Neural progenitor cell (in vitro differentiated cells): ENCODE measurements at places on chromosomes 1 and 21. TPM values are rescaled to one million over a fixed set of nuclear protein-coding genes. Genes with fewer than 3 reads are reported as not detected.

GRCh38 chr1:201882665-201883132 lies 6.0 kb upstream of the SHISA4 start:
- H3K4me3 ChIP-seq = no peak overlapping the region
- H3K27ac ChIP-seq = no peak overlapping the region
- H3K27me3 ChIP-seq = no peaks in the 10 kb centered on the region
- no peak for DNase-seq
- H3K36me3 ChIP-seq = no peaks in the 10 kb centered on the region

- DNase-seq = peak; percentile 56
- H3K4me3 ChIP-seq = peak overlapping the region; percentile 41
- no peaks in the 10 kb centered on the region for H3K4me1 ChIP-seq
- H3K27me3 ChIP-seq = no peaks in the 10 kb centered on the region
Observed at GRCh38 chr1:247448107-247448791, 9.7 kb downstream of the OR2B11 start.

The TNFRSF9 gene
- not detected in 2 replicates for total RNA-seq

The TPTE gene
- total RNA-seq = not detected in 2 replicates

- no peak for DNase-seq
- no peak overlapping the region for H3K4me3 ChIP-seq
- H3K27me3 ChIP-seq = no peaks in the 10 kb centered on the region
- no peaks in the 10 kb centered on the region for H3K4me1 ChIP-seq
- no peak overlapping the region for H3K27ac ChIP-seq
Observed at GRCh38 chr1:231729544-231729943, 103.0 kb downstream of the DISC1 start.

GRCh38 chr21:38321568-38321967 lies 64.8 kb downstream of the KCNJ15 start:
- H3K36me3 ChIP-seq = no peaks in the 10 kb centered on the region
- no peak overlapping the region for H3K27ac ChIP-seq
- no peak overlapping the region for H3K4me3 ChIP-seq
- H3K27me3 ChIP-seq = no peaks in the 10 kb centered on the region
- DNase-seq = no peak
- H3K4me1 ChIP-seq = peaks cover 6% of the 10 kb centered on the region

DNA sequence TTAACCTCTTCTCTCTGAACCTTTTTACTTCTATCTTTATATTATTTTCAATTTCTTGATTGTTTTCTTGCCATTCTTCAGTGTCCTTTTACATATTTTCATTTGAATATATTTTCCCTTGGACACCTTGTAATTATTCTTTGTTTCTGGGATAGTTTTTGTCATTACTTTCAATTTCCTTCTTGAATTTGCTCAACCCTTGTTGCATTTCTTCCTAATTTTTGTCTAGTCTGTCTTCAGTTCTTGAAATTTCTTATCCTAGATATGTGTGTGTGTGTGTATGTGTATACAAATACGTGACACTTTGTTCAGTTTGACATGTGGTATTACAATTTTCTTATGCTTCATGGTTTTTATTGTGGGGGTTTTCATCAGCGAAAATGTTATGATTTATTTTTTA lies 1.9 kb upstream of the GALNT2 start:
- H3K4me1 ChIP-seq = peaks cover 19% of the 10 kb centered on the region
- DNase-seq = no peak
- no peaks in the 10 kb centered on the region for H3K36me3 ChIP-seq
- H3K27me3 ChIP-seq = peaks cover 17% of the 10 kb centered on the region

The ARHGAP30 gene
- 0.06 TPM in 1 of 2 replicates, not detected in the other for total RNA-seq

DNA sequence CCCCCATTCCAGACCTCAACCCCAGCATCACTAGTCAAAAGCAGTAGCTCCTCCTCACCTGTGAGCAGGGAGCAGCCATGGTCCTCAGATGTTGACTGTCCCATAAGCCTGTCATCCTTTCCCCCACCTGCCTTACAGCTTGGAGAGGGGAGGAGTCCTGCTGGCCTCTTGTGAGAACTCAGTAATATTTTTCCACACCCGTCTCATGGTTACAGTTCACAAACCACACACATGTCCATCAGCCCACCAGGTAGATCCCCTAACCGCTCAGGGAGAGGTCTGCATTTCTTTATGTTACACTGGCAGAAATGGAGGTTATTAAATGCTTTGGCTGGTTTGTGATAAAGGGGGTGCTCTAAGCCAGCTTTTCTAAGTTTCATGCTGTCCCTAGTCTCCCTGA lies 26.3 kb upstream of the POU3F1 start:
- no peak overlapping the region for H3K27ac ChIP-seq
- no peaks in the 10 kb centered on the region for H3K36me3 ChIP-seq
- no peak overlapping the region for H3K4me3 ChIP-seq

The GNG4 gene
- 14.9 and 20.7 TPM in 2 replicates for total RNA-seq

- no peaks in the 10 kb centered on the region for H3K36me3 ChIP-seq
- H3K4me3 ChIP-seq = no peak overlapping the region
- H3K4me1 ChIP-seq = no peaks in the 10 kb centered on the region
- no peaks in the 10 kb centered on the region for H3K27me3 ChIP-seq
- no peak overlapping the region for H3K27ac ChIP-seq
Observed at GRCh38 chr1:206012086-206012859, 9.1 kb upstream of the RAB7B start.

- no peaks in the 10 kb centered on the region for H3K27me3 ChIP-seq
- no peaks in the 10 kb centered on the region for H3K36me3 ChIP-seq
- H3K4me3 ChIP-seq = no peak overlapping the region
- H3K4me1 ChIP-seq = peaks cover 5% of the 10 kb centered on the region
- DNase-seq = no peak
Observed at GRCh38 chr21:45737485-45738166, 94.1 kb downstream of the PCBP3 start.

GRCh38 chr1:155175281-155175926 lies 1.8 kb downstream of the TRIM46 start:
- no peak for DNase-seq
- H3K27me3 ChIP-seq = no peaks in the 10 kb centered on the region
- H3K4me1 ChIP-seq = peaks cover 8% of the 10 kb centered on the region
- peak overlapping the region; percentile 87 for H3K4me3 ChIP-seq
- H3K27ac ChIP-seq = no peak overlapping the region

The RAB29 gene
- total RNA-seq = 3.8 and 6.0 TPM in 2 replicates

- H3K27me3 ChIP-seq = no peaks in the 10 kb centered on the region
- no peak for DNase-seq
- H3K4me1 ChIP-seq = no peaks in the 10 kb centered on the region
- H3K36me3 ChIP-seq = no peaks in the 10 kb centered on the region
- H3K4me3 ChIP-seq = no peak overlapping the region
Observed at GRCh38 chr1:45243476-45244343, 37.3 kb upstream of the ZSWIM5 start.

- no peak overlapping the region for H3K27ac ChIP-seq
- no peaks in the 10 kb centered on the region for H3K4me1 ChIP-seq
- no peak for DNase-seq
- H3K4me3 ChIP-seq = no peak overlapping the region
- no peaks in the 10 kb centered on the region for H3K27me3 ChIP-seq
Observed at GRCh38 chr1:201838381-201838780, 9.4 kb downstream of the IPO9 start.

DNA sequence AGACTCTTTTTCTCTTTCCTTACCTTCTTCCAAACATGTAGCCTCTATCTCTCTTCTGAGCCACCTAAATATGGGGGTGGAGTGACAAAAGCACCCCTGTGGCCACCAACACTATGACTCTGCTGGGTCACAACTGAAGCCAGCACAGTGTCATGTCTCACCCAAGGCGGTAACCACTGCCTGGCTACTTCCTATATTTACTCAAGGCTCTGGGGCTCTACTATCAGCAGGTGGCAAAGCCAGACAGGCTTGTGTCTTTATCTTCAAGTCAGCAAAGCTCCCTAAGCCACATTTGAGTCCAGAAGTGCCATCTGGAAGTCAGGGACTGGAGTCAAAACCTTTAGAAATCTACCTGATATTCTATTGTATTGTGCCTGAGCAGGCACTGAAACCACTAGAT lies 1515.2 kb downstream of the PLA2G4A start:
- H3K27ac ChIP-seq = no peak overlapping the region
- no peaks in the 10 kb centered on the region for H3K27me3 ChIP-seq
- no peaks in the 10 kb centered on the region for H3K36me3 ChIP-seq
- no peak for DNase-seq
- no peak overlapping the region for H3K4me3 ChIP-seq
- no peaks in the 10 kb centered on the region for H3K4me1 ChIP-seq

The SYDE2 gene
- total RNA-seq = 10.9 and 12.0 TPM in 2 replicates

GRCh38 chr1:29444782-29445729 lies 208.7 kb downstream of the PTPRU start:
- peaks cover 8% of the 10 kb centered on the region for H3K4me1 ChIP-seq
- H3K36me3 ChIP-seq = no peaks in the 10 kb centered on the region
- no peak overlapping the region for H3K27ac ChIP-seq
- no peak overlapping the region for H3K4me3 ChIP-seq

The OR2L13 gene
- total RNA-seq = not detected in 2 replicates

DNA sequence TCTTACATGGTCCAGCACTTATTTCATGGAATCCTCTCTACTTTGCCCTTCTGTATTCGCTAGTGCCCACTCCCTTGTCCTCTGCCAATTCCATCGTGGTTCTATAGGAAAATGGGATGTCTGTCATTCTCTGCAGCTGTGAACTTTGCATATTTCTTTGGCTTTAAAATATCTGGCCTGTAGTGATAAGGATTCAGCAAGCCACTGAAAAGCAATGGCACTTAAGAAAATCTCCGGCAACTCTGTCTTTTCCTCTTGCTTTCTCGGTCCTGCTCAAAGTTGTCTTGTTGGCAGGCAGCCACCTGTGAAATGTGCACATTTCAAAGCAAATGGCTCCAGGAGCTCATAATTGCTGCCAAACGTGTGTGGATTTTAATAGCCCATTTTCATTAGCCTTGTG lies 91.8 kb downstream of the CHD1L start:
- H3K4me3 ChIP-seq = no peak overlapping the region
- no peak for DNase-seq
- H3K4me1 ChIP-seq = peaks cover 15% of the 10 kb centered on the region

- H3K27me3 ChIP-seq = no peaks in the 10 kb centered on the region
- H3K4me1 ChIP-seq = peaks cover 68% of the 10 kb centered on the region
- H3K36me3 ChIP-seq = no peaks in the 10 kb centered on the region
- peak overlapping the region; percentile 16 for H3K4me3 ChIP-seq
- peak overlapping the region; percentile 69 for H3K27ac ChIP-seq
Observed at GRCh38 chr1:243471026-243471685, 215.3 kb downstream of the SDCCAG8 start.

GRCh38 chr1:175191659-175192058 lies 917 bp downstream of the KIAA0040 start:
- peaks cover 7% of the 10 kb centered on the region for H3K4me1 ChIP-seq
- H3K27me3 ChIP-seq = peaks cover 65% of the 10 kb centered on the region
- peak overlapping the region; percentile 56 for H3K4me3 ChIP-seq
- H3K27ac ChIP-seq = no peak overlapping the region
- DNase-seq = peak; percentile 14
- H3K36me3 ChIP-seq = no peaks in the 10 kb centered on the region

The MIXL1 gene
- 0.31 TPM in 1 of 2 replicates, not detected in the other for total RNA-seq

DNA sequence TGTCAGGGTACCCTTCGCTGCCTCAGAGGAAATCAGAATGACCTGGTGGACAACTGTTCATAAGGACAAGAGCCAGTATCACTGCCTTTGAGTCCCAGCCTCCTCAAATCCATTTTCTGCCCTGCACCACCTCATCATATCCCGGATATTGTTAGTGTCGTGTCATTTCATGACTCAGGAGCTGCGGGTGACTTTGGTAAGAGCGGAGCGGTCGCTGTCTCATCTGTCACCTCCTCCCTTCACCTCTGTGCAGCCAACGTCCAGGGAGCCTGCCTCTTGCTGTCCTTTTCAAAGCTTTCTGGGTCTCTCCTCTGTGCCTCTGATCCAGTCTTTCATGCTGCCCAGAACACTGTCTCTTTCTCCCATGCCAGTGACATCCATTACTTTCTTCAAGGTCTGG lies 7.0 kb upstream of the C1orf198 start:
- no peak for DNase-seq
- H3K36me3 ChIP-seq = no peaks in the 10 kb centered on the region
- H3K27ac ChIP-seq = no peak overlapping the region
- H3K4me1 ChIP-seq = peaks cover 16% of the 10 kb centered on the region
- no peak overlapping the region for H3K4me3 ChIP-seq

DNA sequence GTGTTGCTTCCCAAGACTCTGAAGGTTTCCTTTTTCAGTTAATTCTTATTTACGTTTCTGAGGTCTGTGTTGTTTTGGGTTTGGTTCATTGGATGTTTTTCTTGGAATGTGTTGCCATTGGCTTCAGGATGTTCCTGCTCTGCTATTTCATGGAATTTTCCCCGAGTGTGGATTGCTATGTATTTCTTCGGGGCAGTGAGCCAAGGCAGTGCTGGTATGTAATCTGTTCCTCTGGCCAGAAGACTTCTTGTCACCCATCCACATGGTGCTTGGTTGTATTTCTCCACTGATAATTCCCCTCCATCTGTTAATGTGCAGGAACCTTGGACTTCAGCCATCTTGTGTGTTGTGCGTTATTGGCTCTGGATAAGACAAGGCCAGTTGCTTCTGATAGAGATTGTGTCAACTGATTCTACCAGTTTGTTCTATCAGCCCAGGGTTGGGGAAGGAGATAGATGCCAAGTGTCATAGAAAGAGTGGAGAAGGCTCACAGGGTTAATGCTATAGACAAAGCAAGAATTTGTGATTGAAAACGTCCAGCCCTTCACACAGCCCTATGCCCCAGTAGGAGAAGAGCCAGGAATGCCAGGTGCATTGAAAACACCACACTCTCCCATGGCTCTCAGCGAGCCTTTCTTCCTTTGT lies 505.2 kb downstream of the PLPP3 start:
- H3K4me3 ChIP-seq = no peak overlapping the region
- no peaks in the 10 kb centered on the region for H3K36me3 ChIP-seq
- DNase-seq = no peak
- no peaks in the 10 kb centered on the region for H3K27me3 ChIP-seq

The TCP10L gene
- 0.59 and 3.7 TPM in 2 replicates for total RNA-seq

The GPR25 gene
- not detected in 2 replicates for total RNA-seq

- H3K27ac ChIP-seq = no peak overlapping the region
- no peaks in the 10 kb centered on the region for H3K4me1 ChIP-seq
- H3K4me3 ChIP-seq = no peak overlapping the region
- no peaks in the 10 kb centered on the region for H3K27me3 ChIP-seq
Observed at GRCh38 chr1:26666855-26667254, 29.0 kb upstream of the ARID1A start.

The SNX27 gene
- total RNA-seq = 30.5 and 34.1 TPM in 2 replicates

DNA sequence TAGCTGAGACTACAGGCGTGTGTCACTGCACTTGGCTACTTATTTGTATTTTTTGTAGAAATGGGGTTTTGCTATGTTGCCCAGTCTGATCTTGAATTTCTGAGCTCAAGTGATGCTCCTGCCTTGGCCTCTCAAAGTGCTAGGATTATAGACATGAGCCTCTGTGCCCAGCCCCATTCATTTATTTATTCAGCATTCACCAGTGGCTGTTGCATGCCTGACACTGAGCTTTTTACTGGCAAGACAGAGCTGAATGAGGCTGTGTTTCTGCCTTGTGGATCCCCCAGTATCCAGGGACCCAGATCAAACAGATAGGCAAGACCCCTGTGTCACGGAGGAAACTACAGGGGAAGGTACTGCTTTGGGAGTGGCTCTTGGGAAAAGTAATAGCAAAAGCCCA lies 109.4 kb downstream of the DISC1 start:
- no peak overlapping the region for H3K4me3 ChIP-seq
- no peaks in the 10 kb centered on the region for H3K27me3 ChIP-seq
- no peaks in the 10 kb centered on the region for H3K36me3 ChIP-seq
- H3K27ac ChIP-seq = no peak overlapping the region

- no peak overlapping the region for H3K4me3 ChIP-seq
- DNase-seq = no peak
- no peak overlapping the region for H3K27ac ChIP-seq
- peaks cover 52% of the 10 kb centered on the region for H3K27me3 ChIP-seq
- H3K4me1 ChIP-seq = peaks cover 25% of the 10 kb centered on the region
Observed at GRCh38 chr1:6495041-6495441, 3.6 kb upstream of the PLEKHG5 start.

The B3GALT2 gene
- total RNA-seq = not detected in 2 replicates

GRCh38 chr21:44875316-44875700 lies 1.8 kb upstream of the PTTG1IP start:
- H3K4me1 ChIP-seq = peaks cover 11% of the 10 kb centered on the region
- no peak for DNase-seq
- peak overlapping the region; percentile 67 for H3K4me3 ChIP-seq
- H3K36me3 ChIP-seq = no peaks in the 10 kb centered on the region
- no peak overlapping the region for H3K27ac ChIP-seq

The TYW3 gene
- total RNA-seq = 0.13 TPM in 1 of 2 replicates, not detected in the other
